Panc1 (cell line): ENCODE measurements at places on chromosomes 2 and 18.

DNA sequence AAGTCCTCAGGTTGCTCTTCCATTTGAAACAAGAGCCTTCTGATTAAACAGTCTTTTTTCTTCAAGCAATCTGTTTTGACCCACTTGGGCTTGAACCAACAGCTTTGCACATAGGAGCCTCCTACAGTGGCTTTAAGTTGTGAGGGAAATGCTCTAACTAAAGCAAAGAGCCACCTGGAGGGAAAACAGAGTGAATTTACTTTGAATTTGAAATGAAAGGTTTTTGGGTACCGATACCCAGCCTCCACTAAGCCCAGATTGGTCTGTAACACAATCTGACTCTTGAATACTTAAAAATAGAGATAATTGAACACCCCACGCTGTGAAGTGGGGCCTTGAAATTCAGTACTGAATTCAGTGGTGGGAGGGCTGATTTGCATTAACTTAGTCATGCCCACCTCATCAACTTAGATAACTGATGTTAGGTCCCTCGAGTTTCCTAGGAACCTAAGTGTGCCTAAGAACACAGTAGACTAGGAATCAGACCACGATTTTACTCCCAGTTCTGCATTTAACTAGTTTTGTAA lies 56.3 kb upstream of the ACVR1C start:
- no peak for DNase-seq

GRCh38 chr2:158647436-158648231 lies 147.5 kb upstream of the DAPL1 start:
- no peak for DNase-seq

GRCh38 chr2:202135091-202135874 lies 62.2 kb downstream of the KIAA2012 start:
- DNase-seq: no peak

- DNase-seq: peak; percentile 17
These were observed 47.5 kb downstream of the ZNF638 start for GRCh38 chr2:71379086-71379485.

DNA sequence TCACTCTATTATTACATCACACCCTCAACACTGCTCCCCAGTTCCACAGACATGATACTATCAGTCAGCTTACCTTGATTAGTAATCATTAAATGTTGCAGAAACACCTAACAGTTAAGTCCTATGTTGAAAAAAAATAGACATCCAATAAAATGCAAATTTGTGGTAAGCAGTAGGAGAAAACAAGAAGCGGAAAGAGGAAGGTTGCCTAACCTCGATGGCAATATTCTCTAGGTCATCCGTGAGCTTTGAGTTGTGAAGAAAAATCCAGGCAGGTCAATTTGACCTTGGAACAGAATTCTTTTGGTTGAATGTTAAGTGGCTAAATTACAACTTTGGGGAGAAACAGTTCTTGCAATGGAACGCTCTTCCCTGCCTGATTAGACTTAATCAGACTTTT lies 264.4 kb downstream of the AFF3 start:
- no peak for DNase-seq

DNA sequence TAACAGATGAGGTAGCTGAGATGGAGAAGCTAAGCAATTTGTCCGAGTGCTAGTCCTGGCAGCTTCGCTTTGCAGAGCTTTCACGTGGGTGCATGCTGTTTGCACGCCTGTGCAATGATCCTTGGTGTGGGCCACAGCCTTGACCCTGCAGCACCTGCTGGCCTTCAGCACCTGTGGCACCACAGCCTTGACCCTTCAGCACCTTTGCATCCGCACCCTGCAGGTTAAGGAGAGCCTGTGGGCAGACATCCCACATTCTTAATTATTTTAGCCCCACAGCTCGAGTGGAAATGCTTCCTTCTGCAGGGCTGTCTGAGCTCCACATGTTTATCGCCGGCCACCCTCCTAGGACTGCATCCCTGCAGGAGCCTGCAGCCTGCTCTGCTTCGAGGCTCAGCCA lies 19.3 kb downstream of the NCK2 start:
- DNase-seq: no peak

DNA sequence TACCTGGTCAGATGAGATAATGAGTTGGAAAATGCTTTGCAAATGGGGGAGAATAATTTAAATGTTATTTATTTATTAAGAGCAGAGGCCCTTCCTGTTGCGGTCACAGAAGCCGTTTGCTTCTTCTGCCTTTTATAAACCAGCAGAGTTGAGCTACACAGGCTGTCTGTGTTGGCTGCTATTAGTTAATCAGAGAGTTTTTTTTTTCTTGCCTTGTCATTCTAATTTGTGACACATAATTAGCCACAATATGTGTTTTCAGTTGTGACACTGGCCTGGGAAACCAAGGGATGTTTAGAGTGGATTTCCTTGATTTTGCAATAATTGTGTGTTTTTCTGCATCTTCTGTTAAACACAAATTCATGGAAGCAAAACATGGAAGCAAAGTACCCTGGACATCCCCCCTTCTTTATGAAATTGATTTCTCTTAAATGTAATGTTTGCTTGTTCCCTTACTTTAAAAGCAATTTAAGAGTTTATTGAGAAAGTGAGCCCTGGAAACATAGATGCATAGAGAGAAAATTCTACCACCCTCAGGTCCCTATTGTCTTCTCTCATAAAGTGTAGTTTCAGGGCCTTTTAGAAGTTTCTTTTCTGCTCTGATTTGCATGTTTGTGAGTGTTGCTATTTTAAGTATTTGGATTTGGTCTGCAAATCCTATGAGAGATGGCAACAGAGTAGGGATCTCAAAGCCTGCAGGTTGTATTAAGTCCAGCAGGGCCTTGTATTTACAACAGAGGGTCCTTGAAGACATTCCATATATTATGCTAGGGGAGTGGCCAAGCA lies 22.8 kb upstream of the IL37 start:
- no peak for DNase-seq

DNA sequence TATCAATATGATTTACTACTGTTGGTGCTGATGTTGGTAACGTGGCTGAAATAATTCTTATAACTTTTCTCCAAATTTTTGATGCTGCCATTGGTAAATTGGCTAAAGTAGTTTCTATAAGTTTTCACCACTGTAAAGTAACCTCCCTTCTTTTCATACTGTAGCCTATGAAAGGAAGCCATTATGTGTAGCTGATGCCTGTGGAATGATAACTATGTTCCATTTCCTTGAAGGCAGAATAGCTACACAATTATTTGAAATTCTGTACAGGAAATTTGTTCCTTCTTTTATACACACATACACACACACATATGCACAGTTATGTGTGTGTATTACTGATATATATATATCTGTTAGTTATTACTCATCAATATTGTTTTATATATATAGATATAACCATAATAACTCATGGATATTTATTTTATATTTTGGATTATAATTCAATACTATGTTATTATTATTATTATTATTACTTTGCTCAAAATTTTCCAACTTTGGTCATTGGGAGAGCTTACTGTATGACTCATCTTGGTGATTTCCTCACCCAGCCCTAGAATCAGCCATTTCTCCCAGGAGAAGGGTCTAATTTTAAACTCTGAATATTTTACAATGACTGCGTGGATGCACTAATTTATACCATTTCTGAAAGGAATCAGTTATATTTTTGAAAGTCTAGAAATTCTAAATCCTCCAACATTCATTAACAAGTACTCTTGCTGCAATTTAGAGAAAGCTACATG lies 1677.7 kb downstream of the SUCLG1 start:
- no peak for DNase-seq

DNA sequence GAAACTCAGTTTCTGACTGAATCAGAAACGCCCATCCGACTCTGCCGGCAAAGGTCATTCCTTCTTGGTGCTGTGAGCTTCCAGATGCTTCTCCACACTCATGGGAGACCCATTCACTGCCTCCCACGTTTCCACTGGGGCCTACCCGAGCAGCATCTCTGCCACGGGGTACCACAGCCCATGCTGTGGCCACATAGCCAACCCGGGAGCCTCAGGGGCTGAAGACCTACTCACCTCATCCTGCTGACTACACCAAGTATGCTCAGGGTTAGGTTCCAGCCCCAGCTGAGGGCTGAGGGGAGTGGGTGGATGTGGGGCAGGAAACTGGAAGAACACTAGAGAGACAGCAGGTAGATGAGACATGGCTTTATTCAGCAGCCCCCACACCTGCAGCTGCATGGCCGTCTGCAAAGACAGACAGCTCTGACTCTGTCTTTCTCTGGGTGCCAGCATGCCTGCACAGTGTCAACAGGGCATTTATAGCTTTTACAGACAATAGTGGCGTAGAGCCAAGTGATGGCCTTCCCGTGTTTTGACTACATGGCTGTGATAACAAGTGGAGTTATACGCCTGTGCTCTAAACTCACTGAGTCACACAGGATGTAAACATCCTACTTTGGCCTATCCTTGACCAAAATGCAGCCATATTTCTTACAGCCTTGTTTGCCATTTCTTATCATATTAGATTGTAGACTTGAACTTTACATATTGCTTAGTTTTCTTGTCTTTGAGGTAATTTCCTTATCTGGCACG lies 16.5 kb upstream of the KLHL23 start:
- DNase-seq: no peak

DNA sequence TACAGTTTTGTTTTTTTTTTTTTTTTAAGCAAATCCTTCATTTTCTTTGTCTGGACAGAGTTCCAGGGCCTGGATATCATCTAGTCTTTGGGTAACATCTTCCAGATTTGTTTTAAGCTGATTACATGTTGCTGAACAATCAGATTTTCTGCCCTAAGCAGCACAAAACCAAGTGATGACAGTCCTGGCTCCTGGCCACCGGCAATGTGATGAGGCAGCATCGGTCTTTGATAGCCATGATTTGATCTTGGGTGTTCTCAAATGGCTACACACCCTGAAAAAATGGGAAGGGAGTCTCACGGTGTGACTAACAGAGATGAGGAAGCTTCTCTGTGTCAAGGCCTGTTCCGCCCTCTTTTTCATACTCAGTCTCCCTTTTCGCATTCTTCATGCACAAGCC lies 708.6 kb upstream of the ZEB2 start:
- no peak for DNase-seq
